ENCODE measurements at places on chromosomes 6 and 20.

GRCh38 chr6:135703621-135704020, 147.9 kb upstream of the PDE7B start:
- no peak for DNase-seq

DNA sequence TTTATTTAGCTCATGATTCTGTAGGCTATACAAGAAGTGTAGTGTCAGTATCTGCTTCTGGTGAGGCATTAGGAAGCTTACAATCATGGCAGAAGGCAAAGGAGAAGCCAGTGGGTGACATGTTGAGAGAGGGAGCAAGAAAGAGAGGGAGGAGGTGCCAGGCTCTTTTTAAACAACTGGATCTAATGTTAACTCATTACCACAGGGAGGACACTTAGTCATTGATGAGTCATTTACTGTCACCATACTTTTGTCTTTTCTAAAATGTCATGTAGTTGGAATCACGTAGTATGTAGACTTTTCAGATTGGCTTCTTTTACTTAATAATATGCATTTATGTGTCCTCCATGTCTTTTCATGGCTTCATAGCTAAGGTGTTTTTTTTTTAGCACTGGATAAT, 58.1 kb downstream of the NUS1 start:
- DNase-seq, result no peak

- DNase-seq, result peak; percentile 56
Measured at GRCh38 chr20:59785986-59786795, 147.2 kb downstream of the SYCP2 start.

DNA sequence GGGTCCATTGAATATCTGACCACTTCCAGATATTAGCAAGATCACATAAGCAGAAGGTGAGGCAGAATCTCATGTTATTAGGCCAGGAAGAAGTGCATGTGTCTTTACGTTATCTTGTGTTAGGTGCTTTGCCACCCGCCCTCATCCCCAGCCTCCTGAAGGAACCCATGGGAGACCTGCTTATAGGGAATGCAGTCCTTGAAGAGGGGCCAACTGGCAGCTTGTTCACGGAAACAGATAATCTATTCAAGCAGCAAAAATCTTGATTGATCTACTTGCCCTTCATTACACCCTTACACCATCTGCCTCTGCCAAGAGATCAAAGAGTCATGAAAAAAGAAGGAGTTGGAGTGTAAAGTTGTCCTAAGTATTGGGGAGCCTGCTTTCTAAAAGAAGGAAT, 576.4 kb downstream of the HTR1B start:
- DNase-seq, result no peak

- no peak for DNase-seq
Measured at GRCh38 chr6:97215157-97215769, 67.8 kb downstream of the MMS22L start.

GRCh38 chr6:81515562-81516453, 236.7 kb downstream of the TENT5A start:
- DNase-seq, result no peak

GRCh38 chr20:46512943-46513844, at the start of gene ZNF334:
ZNF334 (minus strand) TSS chr20:46513559; CDS start chr20:46512102, 1,457 bp downstream.
- peak; percentile 60 for DNase-seq

DNA sequence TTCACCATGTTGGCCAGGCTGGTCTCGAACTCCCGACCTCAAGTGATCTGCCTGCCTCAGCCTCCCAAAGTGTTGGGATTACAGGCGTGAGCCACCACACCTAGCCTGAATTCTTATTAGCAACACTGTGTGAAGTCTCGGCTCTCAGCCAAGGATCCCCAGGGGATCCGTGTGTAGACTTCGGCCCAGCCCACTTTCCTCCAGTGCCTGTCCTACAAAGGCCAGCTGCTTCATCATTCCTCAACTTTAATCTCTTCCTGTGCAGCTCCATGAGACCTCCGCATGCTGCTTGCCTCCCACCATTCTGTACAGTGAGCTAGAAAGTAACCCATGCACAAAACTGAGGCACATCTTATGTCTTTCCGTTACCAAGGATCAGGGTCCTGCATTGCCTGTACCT, 71.8 kb downstream of the SAMD3 start:
- no peak for DNase-seq

DNA sequence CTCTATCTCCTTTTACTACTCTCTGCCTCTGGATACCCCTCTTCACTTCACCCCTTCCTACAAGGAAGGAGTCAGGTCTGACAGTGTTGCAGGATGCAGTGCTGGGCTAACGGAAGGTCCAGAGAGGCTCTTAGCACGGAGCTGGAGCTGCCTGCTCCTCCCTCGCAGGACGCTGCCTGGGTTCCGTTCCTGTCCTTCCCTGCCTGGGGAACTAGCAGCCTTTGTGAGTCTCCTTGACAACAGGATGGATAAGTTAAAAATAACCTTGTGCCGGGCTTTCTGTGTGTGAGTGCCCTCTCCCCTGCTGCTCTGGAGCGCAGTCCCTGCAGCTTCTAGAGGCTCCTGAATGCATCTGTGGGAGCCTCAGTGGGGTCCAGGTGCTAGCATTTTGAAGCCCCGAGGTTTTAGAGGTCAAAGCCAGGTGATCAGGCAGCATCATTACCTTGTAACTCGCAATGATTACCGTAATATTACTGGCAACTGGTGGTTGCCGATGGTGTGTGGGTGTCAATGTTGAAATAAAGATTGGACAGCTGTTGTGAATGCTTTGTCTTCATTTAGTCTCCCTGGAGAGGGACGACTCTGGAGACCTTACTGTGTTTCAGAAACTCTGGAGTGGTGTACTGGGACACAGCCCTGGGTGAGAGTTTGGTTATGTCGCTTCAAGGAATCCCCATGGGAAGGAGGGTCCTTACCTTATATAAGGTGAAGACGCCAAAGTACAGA, 44.4 kb downstream of the CDS2 start:
- DNase-seq, result peak; percentile 86

- no peak for DNase-seq
Measured at GRCh38 chr6:330948-331347, 38.7 kb downstream of the DUSP22 start.

DNA sequence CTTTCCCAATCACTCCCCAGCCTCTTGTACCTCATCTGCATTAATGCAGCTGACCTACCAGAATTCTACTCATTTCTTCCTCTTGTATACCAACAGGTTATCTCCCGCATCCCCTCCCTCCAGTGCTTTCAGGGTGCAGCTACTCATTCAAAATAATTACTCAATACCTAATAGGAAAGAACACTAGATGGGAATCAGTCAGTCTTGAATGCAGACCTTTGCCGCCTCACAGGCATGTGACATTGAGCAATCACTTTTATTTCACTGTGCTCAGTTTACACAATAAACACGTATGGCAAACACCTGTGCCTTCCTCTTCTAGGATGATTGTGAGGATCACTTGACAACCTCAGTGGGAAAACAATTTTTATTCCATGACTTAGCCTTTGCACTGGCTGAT, 13.3 kb downstream of the ZSCAN31 start:
- no peak for DNase-seq

GRCh38 chr6:125392682-125393081, 90.9 kb upstream of the HDDC2 start:
- DNase-seq, result no peak

- no peak for DNase-seq
Measured at GRCh38 chr6:116475141-116475540, 14.0 kb downstream of the CALHM6 start.

GRCh38 chr6:89782222-89782621, 37.4 kb downstream of the MDN1 start:
- no peak for DNase-seq

- no peak for DNase-seq
Measured at GRCh38 chr20:44592366-44592765, 10.0 kb downstream of the PKIG start.

DNA sequence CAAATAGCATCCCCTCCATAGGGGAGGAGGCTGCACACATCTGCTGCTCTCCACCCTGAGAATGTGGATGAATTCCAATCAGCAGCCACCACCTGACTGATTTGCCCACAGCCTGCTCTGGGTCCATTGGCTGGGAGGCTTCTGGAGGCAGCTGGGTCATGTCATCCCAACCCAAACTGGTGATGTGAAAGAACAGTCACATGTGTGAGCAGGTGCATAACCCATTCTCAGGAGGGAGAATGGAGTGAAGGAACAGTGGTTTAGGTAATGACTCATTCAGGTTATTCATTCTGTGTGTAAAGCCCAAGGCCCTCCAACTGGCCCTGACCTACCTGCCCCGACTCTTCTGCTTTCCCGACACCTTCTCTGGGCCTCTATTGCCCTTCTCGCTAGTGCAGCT, 90.9 kb upstream of the GCM1 start:
- DNase-seq, result no peak

DNA sequence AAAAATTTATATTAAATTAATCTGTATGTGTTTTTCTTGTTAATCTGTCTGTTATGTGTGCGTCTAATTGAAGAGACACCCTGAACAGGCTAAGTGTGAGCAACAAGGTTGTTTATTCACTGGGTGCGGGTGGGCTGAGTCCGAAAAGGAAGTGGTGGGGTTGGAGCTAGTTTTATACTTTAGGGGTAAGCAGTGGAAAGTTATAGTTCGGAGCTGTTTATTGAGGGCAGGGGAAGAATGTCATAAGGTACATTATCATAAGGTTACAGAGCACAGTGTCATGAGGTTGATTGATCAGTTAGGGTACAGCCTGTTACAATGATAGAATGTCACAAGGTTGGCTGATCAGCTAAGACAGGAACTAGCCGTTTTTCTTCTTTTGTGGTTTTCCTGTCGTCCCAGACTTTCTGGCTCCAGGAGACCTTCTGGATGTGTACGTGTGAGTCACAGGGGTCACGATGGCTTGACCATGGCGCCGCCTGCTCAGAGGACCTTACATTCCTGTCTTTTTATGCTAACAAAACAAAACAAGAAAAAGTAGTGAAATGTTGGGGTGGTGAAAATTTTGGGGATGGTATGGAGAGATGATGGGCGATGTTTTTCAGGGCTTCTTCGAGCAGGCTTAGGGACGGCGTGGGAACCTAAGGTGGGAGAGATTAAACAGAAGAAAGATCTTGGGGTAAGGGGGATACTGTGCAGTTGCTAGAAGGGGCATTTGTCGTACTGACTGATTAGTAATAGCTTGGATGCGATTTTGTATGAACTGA, 754.0 kb upstream of the ADGRB3 start:
- DNase-seq, result peak; percentile 29

DNA sequence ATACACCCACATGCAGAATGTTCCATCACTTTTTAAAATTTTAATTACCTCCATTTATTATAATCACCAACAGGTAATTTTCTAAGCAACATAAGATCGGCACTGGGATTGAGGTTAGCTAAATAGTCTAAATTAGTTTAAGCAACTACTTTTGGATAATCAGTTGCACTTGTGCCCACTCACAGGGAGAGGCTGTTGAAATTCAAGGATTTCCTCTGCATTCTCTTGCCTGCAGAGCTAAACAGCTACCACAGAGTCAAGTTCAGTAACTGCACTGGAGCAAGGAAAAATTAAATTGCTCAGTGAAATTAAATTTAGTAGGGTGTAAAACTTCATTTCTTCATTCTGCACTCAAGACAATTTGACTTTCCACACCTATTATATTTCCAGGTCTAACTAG, 120.7 kb upstream of the CCDC28A start:
- DNase-seq, result peak; percentile 44

DNA sequence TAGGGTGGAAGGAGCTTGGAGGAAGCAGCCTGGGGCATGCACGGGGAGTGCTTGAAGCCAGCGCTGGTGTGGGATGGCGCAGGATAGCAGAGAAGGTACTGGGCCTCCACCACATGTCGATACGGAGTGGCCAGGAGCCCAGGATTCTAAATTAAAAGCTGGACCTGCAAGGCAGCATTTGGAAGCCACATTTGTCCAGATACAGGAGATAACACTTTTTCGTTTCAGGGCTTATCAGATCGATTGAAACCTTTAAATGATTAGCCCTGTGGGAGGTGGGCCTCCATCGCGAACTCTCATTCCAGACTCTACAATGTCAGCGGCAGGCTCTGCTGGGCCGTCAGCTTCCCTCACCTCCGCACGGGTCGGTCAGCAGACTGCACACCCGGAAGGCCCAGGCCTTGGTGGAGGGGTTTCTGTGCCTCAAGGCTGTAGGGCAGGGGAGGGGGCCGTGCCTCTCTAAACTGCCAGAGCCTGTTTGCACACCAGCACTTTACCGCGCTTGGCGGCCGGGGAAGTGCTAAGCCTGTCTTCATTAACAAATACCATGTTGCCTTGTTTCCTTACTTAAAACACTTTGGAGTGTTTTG, 17.9 kb downstream of the EDN3 start:
- no peak for DNase-seq

GRCh38 chr6:163405412-163406309, 8.9 kb upstream of the QKI start:
- no peak for DNase-seq

DNA sequence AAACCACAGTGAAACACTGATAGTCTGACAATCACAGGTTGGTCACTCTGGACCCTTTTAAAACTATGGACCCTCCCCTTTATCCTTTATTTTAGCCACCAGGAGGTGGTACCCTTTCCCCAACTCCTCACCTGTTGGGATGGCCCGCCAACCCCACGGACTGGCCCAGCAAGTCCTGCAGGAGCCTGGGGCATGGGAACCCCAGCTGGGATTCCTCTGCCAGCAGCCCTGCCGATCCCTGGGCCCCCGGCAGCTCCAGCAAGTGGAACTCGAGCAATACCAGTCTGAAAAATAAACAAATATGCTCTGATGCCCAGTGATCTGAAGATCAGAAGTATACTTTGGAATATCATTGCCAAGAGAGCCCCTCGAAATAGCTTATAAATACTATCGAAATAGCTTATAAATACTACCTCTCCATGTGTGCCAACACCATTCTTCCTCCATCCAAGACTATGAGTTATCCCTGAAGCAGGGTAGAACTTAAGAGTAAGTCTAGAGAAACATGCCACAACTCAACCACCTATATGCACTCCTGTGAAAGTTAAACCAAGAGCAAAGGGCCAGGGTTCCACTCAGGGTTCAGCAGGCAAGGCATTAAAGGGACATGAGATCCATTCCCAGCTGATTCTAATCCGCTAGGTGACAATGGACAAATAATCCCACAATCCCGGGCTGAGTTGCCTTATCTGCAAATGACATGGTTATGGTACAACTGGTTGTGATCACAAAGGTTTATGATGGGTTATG, 6.8 kb downstream of the SNRPB start:
- DNase-seq, result no peak

- peak; percentile 65 for DNase-seq
Measured at GRCh38 chr6:97097068-97098047, 172.8 kb downstream of the KLHL32 start.

GRCh38 chr6:127462376-127462775, 3.2 kb upstream of the KIAA0408 start:
- DNase-seq, result no peak

GRCh38 chr20:44761423-44761822, 15.8 kb downstream of the KCNK15 start:
- no peak for DNase-seq
